ENCODE measurements at places on chromosomes 3 and 15.

DNA sequence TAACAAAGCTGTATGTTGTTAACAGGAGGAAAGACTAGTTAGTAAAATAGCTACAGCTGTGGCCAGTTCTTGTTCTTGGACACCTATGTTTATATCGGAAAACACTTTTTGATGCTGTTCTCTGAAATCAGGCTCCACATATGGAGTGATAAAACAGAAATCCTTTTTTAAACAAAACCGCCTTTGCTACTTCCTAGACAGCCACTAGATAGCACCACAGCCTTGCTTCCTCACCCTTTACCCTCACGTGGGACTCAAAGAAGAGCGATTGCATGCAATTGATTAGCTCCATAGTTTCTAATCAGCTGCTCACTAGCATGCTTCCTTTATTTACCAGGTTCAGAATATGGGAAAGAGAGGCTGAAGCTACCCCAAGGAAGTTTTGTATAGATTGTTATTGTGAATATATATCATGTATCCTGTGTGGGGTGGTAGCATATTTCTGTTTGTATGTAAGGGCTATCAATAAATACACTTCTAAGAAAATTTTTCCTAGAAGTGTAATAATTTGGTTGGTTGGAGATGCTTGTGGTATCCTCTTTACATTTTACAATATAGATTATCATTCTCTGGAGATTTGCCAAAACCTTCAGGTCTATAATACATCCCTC is 4.3 kb upstream of the MTFMT start:
- DNase-seq = no peak

- no peak for DNase-seq
Observed at GRCh38 chr15:83164771-83165404, 42.7 kb downstream of the HDGFL3 start.

- no peak for DNase-seq
Observed at GRCh38 chr3:183745300-183746098, 47.9 kb downstream of the YEATS2 start.

DNA sequence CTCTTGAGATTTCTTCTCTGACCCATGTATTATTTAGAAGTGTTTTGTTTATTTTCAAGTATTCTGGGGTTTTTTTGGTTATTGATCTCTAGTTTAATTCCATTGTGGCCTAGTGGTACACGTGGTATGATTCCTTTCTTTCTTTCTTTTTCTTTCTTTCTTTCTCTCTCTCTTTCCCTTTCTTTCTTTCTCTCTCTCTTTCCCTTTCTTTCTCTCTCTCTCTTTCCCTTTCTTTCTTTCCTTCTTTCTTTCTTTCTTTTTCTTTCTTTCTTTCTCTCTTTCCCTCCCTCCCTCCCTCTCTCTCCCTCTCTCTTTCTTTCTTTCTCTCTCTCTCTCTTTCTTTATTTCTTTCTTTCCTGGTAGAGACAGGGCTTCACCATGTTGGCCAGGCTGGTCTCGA is 85.7 kb upstream of the UBE2E1 start:
- DNase-seq = no peak

- DNase-seq = no peak
Observed at GRCh38 chr15:74709892-74710291, 14.1 kb upstream of the EDC3 start.

DNA sequence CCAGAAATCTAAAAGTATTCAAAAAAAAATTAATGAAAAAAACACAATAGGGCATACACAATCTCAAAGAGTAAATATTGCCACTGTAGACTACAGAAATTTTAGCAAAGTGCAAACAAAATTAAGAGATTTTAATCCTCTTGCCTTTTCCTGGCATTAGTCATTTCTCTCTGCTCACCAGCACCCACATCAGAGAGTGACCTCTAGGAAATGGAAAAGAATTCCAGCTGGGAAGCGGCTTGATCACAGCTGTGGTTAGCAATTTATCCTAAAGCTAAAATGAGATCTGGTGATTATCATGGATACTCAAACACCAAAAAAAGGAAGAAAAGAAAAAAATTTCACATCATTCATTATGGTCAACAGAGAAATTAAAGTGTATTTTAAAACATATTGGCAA is 7.5 kb downstream of the CSNK1G1 start:
- no peak for DNase-seq

- no peak for DNase-seq
Observed at GRCh38 chr3:39651993-39652739, 157.2 kb upstream of the MYRIP start.
